Activated naive CD8-positive, alpha-beta T cell treated with anti-CD3 and anti-CD28 coated beads, Interleukin-2, amount 50 U/mL, for 16 hours (primary cell): ENCODE measurements at places on chromosomes 2 and 18.

- no peak for DNase-seq
Observed at GRCh38 chr2:208135794-208136715, 6.4 kb upstream of the CRYGC start.

DNA sequence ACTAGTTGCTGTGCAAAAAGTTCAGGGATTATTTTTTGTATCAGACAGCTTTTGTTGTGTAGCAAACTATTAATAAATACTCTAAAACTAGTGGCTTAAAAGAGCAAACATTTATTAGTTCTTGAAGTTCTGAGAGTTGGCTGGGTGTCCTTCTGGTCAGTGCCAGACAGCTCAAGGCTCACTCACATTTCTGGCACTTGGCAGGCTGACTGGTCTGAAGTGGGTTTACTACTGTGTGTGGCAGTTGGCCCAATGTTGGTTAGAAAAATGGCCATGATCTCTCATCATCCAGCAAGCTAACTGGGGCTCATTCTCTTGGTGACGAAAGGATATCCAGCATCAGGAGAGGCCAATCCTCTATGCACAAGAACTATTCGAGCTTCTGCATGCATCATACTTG, 71.4 kb upstream of the ZNF385B start:
- DNase-seq, result no peak

DNA sequence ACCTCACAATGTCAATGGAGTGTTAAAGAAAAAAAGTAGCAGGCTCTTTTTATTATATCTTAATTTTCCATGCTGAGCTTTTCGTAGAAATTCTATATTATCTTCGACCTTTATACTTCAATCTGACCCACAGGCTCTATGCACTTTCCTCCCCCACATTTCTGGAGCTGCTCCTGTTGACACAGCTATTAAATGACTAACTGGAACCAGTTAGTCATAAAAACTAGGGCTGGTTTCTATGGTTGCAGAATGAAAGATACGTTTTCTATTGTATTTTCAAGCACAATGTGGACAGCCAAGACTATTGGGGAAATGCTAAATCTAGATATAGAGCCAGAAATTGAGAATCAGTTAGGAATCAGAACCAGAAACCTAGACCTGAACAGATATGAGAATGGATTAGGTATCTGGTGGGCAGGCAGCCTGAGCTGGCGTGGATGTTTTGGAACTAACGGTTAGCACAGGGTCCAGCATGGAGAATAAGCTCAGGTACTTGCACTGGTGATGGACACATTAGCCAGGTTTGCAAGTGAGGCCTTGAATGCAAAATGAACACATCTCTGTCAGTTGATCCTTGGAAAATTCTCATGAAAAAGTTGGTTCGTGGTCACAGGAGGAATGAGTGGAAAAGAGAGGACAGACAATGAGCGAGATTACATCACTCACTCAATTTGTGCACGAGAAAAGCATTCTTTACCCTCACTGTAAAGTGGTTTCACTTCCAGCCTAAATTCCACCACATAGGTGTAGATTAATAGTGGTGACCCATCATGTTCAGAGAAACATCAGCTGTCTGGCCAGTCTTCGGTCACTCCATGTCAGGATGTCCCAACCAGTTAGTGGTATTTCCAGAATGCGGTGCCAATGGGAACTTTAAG, 144.6 kb upstream of the EPHA4 start:
- DNase-seq, result no peak

DNA sequence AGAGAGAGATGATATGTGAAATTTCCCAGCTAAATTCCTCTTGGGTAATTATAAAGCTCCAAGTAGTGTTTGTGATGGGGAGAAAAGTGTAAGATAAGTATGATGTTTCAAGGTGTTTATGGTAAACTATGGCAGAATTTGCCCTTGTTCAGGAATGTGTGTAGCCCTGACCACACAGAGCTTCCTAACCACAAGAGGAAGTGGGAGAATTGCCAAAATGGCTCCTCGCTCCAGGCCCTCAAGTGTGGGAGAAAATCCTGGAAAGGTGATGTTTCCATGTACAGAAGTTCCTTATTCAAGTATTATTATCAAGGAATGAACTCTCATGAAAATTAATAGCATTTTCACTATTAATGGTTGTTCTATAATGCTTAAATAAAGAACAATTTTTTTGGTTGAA, 878.3 kb downstream of the TDRD15 start:
- DNase-seq, result no peak

DNA sequence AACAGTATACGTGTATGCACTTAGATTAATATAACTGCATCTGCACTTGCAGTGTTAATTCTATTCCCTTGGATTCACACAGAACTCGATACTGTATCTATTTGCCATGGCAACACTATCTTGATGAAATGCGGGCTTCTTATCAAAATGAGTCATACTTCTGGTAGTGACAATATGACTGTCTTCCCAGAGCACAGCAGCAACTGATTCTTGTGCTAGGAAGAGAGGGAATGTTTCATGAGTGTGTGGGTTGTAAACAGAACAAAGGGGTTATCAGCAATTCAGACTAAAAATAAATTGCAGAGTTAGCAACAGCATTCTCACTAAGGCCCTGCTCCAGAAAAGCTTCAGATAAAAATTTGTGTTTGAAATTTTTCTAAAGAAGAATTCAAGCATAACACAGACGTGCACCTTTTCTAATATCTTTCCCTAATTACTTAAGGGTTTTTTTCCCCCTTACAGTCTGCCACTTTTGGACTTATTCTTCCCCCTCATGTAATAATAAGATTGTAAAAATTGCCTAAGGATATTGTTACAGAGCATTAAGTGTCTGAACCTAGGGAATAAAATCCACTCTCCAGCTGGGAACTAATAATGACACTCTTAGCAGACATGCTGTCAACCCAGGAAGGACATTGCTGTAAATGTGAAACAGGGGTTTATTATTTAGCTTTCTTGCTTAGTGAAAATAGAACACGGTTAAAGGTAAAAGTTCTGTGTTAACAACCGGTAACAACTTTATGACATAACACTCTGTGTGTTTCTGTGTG, 99.9 kb upstream of the SLC38A11 start:
- DNase-seq, result no peak

GRCh38 chr18:38884050-38884449, 1318.5 kb upstream of the CELF4 start:
- no peak for DNase-seq

DNA sequence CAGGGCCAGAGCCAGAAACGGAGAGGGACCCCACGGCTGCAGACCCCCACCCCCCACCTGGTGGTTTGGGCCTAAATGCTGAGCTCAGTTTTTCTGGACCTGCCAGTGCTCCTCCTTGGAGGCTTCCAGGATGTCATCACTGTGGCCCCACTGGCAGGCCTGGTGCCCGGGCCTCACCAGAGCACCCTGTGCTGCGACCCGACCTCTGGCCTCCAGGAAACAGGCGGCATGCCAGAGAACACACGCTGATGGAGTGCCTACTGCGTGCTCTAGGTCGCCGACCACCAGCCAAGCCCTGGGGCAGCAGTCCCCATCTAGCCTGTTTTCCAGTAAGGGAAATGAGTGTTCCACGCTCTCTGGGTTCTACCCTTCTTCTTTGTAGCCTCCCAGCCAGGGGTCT, 33.8 kb downstream of the HS6ST1 start:
- no peak for DNase-seq

GRCh38 chr18:12821408-12821807, 62.6 kb downstream of the PTPN2 start:
- no peak for DNase-seq

DNA sequence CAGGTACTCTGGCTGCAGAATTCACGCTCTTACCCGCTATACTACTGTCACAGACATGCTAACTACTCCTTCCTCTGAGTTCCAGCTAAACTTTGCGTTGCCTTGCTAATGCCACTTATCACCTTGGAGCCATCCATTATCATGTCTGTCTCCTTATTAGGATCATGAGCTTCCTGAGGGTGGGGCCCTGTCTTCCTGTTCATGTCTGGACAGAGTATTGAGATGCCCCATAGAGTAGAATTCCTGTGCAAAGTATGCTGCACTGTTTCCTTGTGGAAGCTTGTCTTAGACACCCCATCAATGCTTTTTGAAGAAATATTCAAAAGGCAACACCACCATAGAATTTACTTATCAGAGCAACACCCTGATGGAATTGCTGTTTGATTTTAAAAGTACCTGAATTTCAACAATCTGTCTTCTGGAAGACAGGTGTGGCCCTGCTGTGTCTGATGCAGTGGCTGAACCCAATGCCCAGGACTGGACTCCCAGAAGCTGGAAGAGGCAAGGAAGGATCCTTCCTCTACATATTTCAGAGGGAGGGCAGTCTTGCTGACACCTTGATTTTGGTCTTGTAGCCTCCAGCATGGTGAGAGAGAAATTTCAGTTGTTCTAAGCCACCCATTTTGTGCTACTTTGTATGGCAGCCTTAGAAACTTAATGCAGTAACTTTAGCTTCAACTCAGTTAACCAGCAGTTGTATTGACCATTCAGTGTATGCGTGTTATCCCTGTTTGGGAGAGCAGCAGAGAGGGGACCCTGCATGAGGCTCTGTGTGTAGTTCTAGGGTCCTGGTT, 5.6 kb downstream of the LAMA3 start:
- DNase-seq, result no peak
